A673 (cell line): ENCODE measurements at places on chromosomes 1 and 21.

DNA sequence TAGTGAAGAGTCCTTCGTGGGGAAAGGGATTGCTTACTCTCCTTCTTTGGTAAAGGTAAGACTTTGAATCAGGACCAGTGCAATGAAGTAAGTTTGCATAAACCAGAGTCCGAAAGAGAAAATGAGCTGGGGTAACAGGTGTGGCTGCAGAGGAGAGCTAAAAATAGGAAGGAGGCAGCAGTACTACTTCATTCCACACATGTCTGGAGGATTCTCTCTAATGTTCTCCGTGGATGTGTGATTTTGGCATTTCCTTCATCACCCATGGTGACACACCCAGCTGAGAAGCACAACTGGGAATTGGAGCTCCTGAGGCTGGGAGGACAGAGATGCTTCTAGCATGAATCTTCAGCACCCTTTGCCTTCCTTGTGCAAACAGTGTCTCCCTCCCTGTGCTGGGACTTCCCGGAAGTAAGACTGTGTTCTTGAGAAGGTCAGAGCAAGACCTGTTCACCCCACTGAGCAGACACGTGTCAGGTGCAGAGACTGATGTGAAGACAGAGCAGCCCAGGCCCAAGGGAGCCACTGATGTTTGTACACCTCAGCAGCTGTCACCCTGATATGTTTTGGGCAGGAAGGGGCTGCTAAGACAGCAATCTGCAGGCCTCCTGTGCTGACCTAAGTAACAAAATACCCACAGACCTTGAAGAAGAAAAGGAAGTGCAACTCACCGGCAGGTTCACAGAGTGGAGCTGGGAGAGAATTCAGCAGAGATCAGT lies 13.3 kb downstream of the FCRL1 start:
- no peak for DNase-seq

DNA sequence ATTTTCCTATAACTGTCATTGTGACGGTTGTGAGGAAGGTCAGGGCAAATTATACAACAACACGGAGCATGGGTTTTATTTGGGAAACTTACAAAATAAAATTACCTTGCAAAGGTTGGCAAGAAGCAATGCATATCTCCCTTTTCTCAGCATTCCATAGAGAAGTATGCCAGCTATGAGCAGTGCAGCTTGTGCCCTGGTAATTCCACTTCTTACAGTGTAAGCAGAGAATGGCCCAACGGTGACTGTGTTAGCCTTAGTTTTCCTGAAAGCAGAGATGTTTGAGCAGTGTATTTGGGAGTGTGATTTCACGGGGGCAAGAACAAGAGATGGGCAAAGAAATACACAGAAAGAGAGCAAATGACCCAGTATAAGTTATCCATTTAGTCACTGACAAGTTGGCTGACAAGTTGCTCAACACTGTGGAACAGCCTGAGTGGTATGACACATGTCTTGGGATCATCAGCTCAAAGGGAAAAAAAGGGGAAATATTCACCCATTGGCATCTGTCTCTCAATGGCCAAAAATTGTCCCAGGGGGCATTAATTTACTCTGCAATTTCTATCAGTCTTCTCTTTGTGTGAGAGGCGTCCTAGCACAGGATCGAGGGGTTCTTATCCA lies 210.9 kb upstream of the NRIP1 start:
- DNase-seq, result no peak

- no peak for DNase-seq
Measured at GRCh38 chr21:20720623-20721022, 277.6 kb upstream of the NCAM2 start.

DNA sequence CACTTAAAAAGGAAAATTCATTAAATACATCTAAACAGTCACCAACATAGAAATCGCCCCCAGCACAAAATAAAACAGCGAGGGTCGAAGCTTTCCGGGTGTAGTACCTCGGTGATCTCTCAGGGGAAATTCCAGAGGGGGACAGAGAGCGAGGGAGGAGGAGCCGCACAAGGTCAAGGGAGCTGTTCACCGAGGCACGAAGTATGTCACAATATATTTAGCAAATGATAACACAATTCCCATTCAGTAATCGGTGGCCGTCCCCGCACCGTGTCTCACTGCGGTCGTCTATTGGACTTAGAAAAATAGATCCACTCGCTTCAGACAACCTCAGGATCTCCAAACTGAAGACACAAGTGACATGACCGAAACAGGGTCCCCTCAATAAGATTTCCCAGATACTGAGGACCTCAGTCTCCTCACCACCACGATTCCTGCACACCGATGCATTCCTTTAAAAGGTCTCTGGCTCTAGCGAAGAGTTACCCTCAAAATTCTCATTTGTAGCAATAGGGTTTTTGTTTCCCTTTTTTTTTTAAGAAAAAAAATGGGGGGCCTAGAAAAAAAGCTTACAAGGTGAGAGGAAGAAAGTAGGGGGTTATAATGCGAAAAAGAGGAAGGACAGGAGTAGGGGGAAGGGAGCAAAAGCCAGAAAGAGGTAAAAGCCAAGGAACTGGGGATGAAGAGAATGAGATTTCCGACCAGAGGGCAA lies 1.1 kb downstream of the LPGAT1 start:
- peak; percentile 12 for DNase-seq

DNA sequence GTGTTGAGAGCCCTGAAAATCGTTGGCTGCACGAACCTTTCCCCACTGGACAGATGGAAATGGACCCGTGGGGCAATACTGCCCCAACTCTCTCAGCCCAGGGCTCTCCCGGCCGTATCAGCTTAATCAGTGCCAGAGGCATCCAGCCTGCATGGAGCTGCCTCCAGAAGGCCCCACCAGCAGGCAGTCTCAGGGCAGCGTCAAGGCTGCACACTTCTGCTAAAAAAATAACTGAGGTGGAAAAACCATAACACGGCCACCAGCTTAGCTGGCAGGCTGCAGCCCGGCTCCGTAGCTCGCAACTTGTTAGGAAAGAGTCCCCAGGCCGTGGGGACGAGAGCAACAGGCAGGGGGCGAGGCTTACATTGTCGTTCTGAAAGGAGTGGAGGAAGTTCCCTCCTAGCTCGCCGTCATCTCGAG lies 27.9 kb downstream of the MRPL37 start:
- peak; percentile 20 for DNase-seq
